ENCODE measurements at places on chromosomes 3 and 15.
A peak's percentile ranks its signal among the peaks of the same experiment; 100 is the strongest.

GRCh38 chr3:172227340-172228035, 188.1 kb downstream of the FNDC3B start:
- no peaks in the 10 kb centered on the region for H3K36me3 ChIP-seq
- no peak overlapping the region for H3K27ac ChIP-seq
- peaks cover 19% of the 10 kb centered on the region for H3K4me1 ChIP-seq
- no peak overlapping the region for H3K4me3 ChIP-seq
- H3K27me3 ChIP-seq = no peaks in the 10 kb centered on the region
- no peak for DNase-seq

- no peak overlapping the region for H3K4me3 ChIP-seq
- H3K36me3 ChIP-seq = peaks cover 5% of the 10 kb centered on the region
- H3K27ac ChIP-seq = no peak overlapping the region
- no peaks in the 10 kb centered on the region for H3K4me1 ChIP-seq
- H3K27me3 ChIP-seq = no peaks in the 10 kb centered on the region
- no peak for DNase-seq
Measured at GRCh38 chr3:88114878-88115549, 34.7 kb upstream of the C3orf38 start.

DNA sequence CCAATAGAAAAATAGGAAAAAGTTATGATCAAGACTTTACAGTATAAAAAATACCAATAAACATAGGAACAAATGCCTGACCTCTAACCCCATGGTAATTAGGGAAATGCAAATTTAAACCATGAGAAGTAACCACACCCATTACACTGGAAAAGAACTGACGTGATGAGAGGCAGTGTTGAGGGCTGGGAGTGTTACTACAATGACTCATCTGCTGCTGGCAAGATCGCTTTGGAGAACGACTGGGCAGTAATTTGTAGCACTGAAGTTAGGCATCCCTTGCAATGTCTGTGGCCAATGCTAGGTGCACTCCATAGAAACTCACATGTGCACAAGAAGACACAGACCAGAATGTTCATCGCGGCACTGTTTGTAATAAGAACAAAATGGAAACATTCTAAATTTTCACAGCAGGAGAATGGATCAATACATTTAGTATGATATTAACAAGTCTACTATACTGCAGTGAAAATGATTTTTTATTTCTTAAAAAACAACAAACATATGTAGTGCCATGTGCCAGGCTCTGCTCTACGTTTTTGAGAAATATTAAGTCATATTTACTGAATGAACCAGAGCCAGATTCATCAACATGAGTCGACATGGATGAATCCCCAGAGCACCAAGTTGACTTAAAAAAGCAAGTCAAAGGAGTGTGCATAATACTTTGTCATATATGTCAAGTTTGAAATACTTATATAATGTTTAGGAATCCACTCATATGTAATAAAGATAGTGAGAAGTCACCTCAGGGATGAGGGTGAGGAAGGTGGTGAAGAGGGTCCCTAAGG, 37.6 kb upstream of the EPHB3 start:
- DNase-seq = no peak
- no peaks in the 10 kb centered on the region for H3K27me3 ChIP-seq
- H3K4me1 ChIP-seq = peaks cover 6% of the 10 kb centered on the region
- no peaks in the 10 kb centered on the region for H3K36me3 ChIP-seq
- H3K4me3 ChIP-seq = no peak overlapping the region

GRCh38 chr3:196569003-196569516, 600 bp downstream of the FBXO45 start:
- H3K36me3 ChIP-seq = no peaks in the 10 kb centered on the region
- H3K27ac ChIP-seq = peak overlapping the region; percentile 89
- H3K4me3 ChIP-seq = peak overlapping the region; percentile 85
- DNase-seq = no peak
- no peaks in the 10 kb centered on the region for H3K27me3 ChIP-seq

DNA sequence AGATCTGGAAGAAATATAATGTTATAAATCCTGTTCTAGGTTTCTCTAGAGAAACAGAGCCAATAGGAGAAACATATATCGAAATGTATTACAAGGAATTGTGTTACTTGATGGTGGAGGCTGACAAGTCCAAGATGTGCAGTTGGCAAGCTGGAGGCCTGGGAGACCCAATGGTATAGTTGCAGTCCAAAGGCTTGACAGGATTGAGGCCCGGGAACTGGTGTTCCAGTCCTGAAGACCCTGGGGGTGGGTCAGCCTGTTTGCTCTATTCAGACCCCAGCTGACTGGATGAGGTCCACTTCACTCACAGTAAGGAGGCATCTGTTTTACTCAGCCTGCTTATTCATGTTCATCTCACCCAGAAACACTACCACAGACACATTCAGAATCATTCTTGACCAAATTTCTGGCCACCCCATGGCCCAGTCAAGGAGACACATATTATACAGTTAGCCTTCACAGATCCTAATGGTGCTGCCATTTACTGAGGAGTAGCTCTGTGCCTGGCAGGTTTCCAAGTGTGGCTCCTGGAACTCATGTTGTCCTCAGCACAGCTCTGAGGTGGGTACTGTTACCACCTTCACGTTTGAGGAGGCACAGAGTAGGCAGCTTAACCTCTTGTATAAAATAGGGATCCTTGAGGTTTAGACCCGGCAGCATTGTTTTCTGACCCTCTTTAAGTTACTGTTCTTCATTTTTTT, 3.7 kb downstream of the TRAK1 start:
- peaks cover 63% of the 10 kb centered on the region for H3K4me1 ChIP-seq
- H3K27ac ChIP-seq = peak overlapping the region; percentile 23
- no peak for DNase-seq
- H3K36me3 ChIP-seq = no peaks in the 10 kb centered on the region

DNA sequence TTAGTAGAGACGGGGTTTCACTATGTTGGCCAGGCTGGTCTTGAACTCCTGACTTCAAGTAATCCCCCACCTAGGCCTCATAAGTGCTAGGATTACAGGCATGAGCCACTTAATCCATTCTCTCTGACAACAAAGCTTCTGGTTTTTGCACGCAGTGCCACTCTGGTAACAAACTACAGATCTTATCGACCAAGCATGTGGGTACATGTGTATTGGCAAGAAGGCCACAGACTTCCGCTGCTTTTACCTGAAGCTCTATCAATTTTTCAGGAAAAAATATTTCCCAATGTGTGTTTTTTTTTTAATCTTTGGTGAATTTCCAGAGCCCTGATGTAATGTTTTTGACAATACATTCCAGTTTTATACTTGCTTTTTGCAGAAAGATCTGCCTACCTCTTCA, 182.5 kb downstream of the PCCB start:
- no peaks in the 10 kb centered on the region for H3K4me1 ChIP-seq
- no peak for DNase-seq
- H3K27me3 ChIP-seq = no peaks in the 10 kb centered on the region
- H3K27ac ChIP-seq = no peak overlapping the region
- peaks cover 18% of the 10 kb centered on the region for H3K36me3 ChIP-seq

GRCh38 chr15:48999314-48999713, 35.6 kb upstream of the SHC4 start:
- DNase-seq = no peak
- H3K36me3 ChIP-seq = peaks cover 20% of the 10 kb centered on the region
- no peak overlapping the region for H3K4me3 ChIP-seq
- H3K27ac ChIP-seq = no peak overlapping the region

DNA sequence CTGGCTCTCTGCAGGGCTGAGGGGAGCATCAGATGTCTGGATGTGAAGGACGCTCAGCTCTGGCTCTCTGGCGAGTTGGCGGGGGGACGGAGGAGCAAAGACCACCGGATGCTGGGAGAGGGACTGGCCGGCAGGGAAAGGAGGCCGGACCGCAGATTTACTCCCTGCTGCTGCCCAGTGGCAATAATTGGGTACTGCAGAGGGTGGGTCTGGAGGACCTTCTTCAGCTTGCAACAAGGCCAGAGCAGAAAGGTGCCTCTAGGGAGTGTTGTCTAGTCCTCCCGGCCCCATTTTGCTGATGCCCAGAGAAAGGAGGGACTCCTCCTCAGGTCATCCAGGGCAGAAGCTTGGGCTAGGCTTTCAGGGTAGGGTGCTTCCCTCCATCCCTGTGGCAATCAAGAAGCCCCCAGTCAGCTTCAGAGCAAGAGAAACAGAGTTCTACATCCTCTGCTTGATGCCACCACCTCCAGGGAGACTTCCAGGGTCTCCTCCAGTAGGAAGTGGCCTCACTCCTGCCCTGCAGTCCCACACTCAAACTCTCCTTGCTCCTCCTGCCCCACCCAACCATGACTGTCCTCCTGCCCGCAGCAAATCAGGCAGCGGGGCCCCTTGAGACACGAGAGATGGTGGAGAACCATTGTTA, 20.3 kb upstream of the CSPG4 start:
- H3K4me3 ChIP-seq = no peak overlapping the region
- DNase-seq = no peak
- peaks cover 32% of the 10 kb centered on the region for H3K4me1 ChIP-seq
- H3K36me3 ChIP-seq = no peaks in the 10 kb centered on the region

DNA sequence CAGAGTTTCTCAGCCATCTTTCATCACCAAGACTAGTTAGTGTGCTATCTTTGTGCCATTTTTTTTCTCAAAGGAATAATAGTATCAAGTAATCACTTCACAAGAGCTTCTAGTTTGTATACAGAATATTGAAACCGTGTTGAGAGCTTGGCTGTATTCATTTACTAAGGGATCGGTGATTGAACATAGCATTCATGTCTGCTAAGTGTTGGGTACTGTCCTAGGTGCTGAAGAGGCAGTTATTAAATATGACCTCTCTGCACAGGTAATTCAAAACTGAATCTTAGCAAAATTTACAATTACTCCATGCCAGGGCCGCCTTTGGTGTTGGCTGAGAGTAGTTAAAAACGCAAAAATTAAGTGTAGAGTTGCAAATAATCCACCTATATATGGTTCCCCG, 355.3 kb upstream of the RORA start:
- H3K27ac ChIP-seq = no peak overlapping the region
- H3K27me3 ChIP-seq = no peaks in the 10 kb centered on the region
- H3K4me1 ChIP-seq = no peaks in the 10 kb centered on the region
- no peak overlapping the region for H3K4me3 ChIP-seq

DNA sequence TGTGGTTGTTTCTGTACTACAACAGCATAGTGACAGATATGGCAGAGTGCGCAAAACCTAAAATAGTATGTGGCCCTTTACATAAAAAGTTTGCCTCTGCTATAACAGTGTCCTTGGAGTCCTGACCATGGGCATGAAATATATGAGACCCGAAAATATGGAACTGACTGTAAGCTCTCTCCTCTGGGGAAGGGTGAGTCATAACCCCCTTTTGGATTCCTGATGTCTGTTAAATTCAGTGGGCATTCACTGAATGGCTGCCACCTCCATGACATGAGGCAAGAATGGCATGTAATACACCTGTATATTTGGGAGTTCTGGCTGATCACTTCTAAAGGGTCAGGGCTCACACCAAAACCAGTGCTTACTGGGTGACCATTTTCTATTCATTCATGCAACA, 6.1 kb downstream of the TBC1D2B start:
- H3K4me3 ChIP-seq = no peak overlapping the region
- DNase-seq = no peak
- H3K27ac ChIP-seq = peak overlapping the region; percentile 72
- H3K4me1 ChIP-seq = peaks cover 98% of the 10 kb centered on the region
- no peaks in the 10 kb centered on the region for H3K27me3 ChIP-seq
- no peaks in the 10 kb centered on the region for H3K36me3 ChIP-seq

DNA sequence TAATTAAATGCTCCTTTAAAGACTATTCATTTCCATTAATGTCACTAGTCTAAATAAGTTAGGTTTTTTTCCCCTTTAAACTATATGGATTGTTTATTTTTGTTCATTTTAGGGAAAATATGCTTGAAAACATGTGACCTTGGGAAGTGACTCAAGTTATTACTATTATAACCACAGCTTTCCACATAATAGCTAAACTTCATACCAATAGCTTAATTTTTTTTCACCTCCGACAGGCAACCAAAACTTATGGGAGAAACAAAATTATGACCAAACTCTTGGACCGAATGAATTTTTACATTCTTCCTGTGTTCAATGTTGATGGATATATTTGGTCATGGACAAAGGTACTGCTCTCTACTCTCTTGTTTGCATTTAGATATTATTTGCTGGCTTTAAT, 16.2 kb downstream of the CPA3 start:
- H3K27me3 ChIP-seq = no peaks in the 10 kb centered on the region
- no peak for DNase-seq
- H3K36me3 ChIP-seq = no peaks in the 10 kb centered on the region
- H3K4me3 ChIP-seq = no peak overlapping the region

GRCh38 chr15:67510597-67511190, 10.2 kb upstream of the C15orf61 start:
- no peak for DNase-seq
- H3K4me1 ChIP-seq = no peaks in the 10 kb centered on the region
- no peak overlapping the region for H3K4me3 ChIP-seq
- H3K36me3 ChIP-seq = peaks cover 24% of the 10 kb centered on the region
- no peaks in the 10 kb centered on the region for H3K27me3 ChIP-seq

- no peak overlapping the region for H3K27ac ChIP-seq
- H3K4me3 ChIP-seq = no peak overlapping the region
- H3K4me1 ChIP-seq = no peaks in the 10 kb centered on the region
- no peaks in the 10 kb centered on the region for H3K36me3 ChIP-seq
- H3K27me3 ChIP-seq = no peaks in the 10 kb centered on the region
Measured at GRCh38 chr3:193885832-193886231, 250.1 kb upstream of the HES1 start.

DNA sequence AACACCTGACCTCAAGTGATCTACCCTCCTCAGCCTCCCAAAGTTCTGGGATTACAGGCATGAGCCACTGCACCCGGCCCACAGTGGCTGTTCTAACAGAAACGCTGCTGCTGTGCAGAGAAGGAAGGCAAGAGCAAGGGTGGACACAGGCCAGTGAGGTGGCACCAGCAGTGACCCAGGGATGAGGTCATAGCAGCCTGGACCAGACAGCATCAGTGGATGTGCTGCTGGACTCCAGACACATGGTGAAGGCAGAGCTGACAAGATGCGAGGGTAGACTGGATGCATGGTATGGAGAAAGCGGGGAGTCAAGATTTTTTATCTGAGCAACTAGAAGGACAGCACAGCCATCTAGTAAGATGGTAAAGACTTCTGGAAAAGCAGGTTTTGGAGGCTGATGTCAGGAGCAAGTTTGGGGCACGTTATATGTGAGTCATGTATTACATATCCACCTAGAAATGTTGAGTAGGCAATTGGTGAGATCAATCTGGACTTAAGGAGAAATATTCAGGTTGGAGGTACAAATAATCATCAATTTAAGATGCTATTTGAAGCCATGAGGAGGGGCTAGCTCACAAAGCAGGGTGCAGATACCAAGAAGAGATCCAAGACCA, 22.1 kb upstream of the TJP1 start:
- H3K4me1 ChIP-seq = no peaks in the 10 kb centered on the region
- no peak overlapping the region for H3K27ac ChIP-seq
- no peaks in the 10 kb centered on the region for H3K27me3 ChIP-seq
- DNase-seq = no peak
- H3K36me3 ChIP-seq = no peaks in the 10 kb centered on the region

- H3K4me1 ChIP-seq = no peaks in the 10 kb centered on the region
- H3K27ac ChIP-seq = no peak overlapping the region
- DNase-seq = no peak
- H3K27me3 ChIP-seq = no peaks in the 10 kb centered on the region
- H3K36me3 ChIP-seq = no peaks in the 10 kb centered on the region
- no peak overlapping the region for H3K4me3 ChIP-seq
Measured at GRCh38 chr3:156307704-156308103, 187.3 kb downstream of the KCNAB1 start.

- no peaks in the 10 kb centered on the region for H3K27me3 ChIP-seq
- no peaks in the 10 kb centered on the region for H3K36me3 ChIP-seq
- H3K27ac ChIP-seq = no peak overlapping the region
- no peak for DNase-seq
- H3K4me3 ChIP-seq = no peak overlapping the region
Measured at GRCh38 chr3:43222590-43222989, 63.8 kb upstream of the SNRK start.
